Stimulated activated CD4-positive, alpha-beta T cell treated with anti-CD3 and anti-CD28 coated beads, Interleukin-15, amount 100 ng/mL, for 48 hours (primary cell): ENCODE measurements at places on chromosomes 2 and 18.

- DNase-seq = no peak
These were observed 63.3 kb upstream of the ZNF804A start for GRCh38 chr2:184534986-184535385.

GRCh38 chr2:233689501-233689900 lies 3.2 kb upstream of the UGT1A6 start:
- no peak for DNase-seq

- no peak for DNase-seq
These were observed 216.0 kb upstream of the HAAO start for GRCh38 chr2:43008388-43008787.

GRCh38 chr2:20352581-20353216 lies 2.1 kb upstream of the PUM2 start:
- DNase-seq = no peak

- no peak for DNase-seq
These were observed 57.6 kb upstream of the ZNF532 start for GRCh38 chr18:58806826-58807714.

- DNase-seq = no peak
These were observed 24.9 kb downstream of the TET3 start for GRCh38 chr2:74009577-74009976.

GRCh38 chr2:103152556-103152955 lies 390.7 kb downstream of the TMEM182 start:
- no peak for DNase-seq
